ENCODE measurements at places on chromosomes 6 and 20.
A peak's percentile ranks its signal among the peaks of the same experiment; 100 is the strongest.

DNA sequence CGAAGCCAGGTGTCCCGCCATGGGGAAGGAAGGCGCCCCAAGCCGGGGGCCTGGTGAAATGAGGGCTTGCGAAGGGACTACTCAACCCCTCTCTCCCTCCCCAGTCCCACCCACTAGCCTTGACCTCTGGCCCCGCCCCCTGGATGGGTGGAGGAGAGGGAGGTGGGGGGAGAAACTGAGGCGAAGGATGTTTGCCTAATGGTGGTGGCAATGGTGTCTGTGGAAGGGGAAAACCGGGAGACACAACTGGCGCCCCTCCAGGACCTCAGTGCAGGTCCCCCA, at the start of gene POU5F1:
Gene POU5F1 (minus strand): TSS at position 83 of the 282 bp plus-strand sequence. CDS start 62 bp downstream, at position 21.
- DNase-seq, result no peak

- DNase-seq, result no peak
These were observed 602 bp downstream of the PPP1R11 start for GRCh38 chr6:30067460-30068139.

- DNase-seq, result no peak
These were observed 18.8 kb upstream of the SIRPA start for GRCh38 chr20:1876217-1876921.

DNA sequence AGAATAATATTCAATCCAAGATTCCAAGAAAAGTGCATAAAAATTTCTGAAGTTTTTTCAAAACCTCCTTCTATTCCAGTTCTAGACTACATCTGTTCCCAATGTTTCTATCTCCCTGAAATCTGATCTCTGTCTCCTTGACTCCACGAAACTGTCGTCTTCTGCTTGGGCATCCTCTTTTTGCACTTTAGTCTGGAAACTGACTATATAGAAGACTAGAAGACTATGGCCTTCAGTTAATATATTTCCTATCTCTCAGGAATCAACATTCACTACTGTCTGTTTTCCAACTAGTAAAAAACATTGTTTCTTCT, 745.4 kb upstream of the ADGRB3 start:
- no peak for DNase-seq

- no peak for DNase-seq
These were observed 80.6 kb downstream of the LAMA2 start for GRCh38 chr6:128963561-128963960.

DNA sequence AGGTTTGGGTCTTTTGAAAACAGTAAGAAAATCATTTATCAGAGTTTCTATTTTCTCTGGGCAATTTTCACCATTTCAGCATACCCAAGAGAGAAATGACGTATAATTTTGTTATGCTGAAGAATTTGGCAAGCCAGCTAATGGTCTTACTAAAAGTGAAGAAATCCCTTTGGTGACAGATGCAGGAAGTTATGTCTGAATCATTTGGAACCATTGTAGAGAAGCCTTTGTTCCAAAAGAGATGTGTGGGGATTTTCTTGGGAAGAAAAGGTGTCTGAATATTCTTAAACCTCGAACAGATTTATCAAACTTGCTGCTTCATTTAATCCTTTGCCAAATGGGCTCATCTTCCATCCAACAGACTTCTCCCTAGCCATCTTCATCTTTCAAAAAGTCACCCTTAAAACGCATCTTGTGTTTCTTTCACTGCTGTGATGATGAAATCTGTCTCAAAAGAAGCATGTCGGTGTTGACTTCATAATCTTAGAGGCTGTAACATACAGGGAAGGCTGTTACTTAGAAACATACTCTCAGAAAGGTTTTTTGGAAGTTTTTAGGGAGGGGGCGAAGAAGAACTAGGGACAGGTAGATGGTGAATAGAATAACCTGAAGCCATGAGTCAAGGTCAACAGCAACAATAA, 39.5 kb downstream of the CITED2 start:
- DNase-seq, result no peak

DNA sequence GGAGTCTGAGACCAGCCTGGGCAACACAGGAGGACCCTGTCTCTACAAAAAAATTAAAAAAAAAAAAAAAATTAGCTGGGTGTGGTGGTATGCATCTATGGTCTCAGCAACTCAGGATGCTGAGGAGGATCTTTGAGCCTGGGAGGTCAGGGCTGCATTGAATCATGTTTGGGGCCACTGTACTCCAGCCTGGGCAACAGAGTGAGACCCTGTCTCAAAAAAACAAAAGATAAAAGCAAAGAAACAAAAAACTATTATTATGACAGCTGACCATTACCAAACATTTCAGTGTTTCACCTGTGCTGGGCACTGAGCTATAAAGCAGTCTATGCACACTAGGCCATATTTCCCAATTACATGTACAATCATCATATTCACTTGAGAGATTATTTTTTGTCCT, 35.7 kb downstream of the COX4I2 start:
- DNase-seq, result no peak

DNA sequence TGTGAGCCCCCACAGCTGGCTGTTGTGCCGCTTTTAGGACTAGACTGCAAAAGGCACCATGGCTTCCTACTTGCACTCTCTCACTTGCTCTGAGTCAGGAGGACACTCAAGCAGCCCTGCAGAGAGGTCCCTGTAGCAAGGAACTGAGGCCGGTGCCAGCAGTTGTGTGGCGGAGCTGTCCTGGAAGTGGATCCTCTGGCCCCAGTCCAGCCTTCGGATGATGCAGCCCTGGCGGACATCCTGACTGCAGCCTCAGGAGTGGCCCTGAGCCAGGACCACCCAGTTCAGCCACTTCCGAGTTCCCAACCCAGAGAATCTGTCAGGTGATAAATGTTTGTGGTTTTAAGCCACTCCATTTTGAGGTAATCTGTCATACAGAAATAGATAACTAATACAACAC, 17.5 kb downstream of the CTCFL start:
- DNase-seq, result no peak

- DNase-seq, result no peak
These were observed 14.2 kb downstream of the FARS2 start for GRCh38 chr6:5275497-5275896.

DNA sequence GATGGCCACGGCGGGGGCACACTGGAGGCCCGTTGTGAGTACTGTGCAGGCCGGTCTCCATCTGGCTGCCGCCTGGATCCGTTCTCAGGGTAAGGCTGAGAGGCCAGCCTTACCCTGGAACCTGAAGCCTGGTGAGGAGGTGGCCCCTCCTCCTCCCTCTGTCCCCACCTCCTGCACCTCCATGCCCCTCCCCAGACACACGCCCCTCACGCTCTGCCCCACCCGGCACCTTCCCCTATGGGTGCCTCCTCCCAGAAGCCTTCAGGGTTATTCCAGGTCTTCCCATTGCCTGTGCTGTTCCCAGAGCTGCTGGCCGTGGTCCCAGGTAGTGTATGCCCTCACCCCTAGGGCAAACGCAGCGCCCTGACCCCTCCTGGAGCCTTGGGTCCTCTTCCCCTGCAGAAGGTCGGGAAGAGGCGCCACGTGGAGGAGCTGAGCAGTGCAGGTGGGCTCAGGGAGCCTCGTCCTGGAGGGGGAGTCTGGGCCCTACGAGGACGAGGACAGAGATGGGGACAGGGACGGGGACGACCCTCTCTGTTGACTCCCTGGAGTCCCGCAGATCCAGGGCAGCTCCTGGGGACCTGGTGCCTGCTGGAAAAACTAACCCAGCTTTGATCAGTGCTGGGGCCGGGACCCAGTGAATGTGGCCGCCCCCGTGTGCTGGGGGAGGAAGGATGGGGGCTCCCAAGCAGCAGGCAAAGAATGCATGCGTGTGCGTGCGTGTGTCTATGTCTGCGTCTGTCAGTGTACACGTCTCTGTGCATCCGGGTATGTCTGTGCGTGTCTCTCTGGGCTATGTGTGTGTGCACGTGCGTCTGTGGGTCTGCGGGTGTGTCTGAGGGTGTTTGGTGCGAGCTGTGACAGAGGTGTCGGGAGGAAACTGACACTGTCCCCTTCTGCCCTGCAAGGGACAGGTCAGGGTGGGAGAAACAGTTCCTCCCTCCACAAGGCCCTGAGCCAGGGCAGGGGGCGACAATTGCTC, 8.2 kb upstream of the HRH3 start:
- DNase-seq, result no peak

- peak; percentile 98 for DNase-seq
These were observed 151.8 kb upstream of the HEY2 start for GRCh38 chr6:125597411-125598253.

- DNase-seq, result no peak
These were observed 79.5 kb downstream of the CDH4 start for GRCh38 chr20:61331543-61331942.

DNA sequence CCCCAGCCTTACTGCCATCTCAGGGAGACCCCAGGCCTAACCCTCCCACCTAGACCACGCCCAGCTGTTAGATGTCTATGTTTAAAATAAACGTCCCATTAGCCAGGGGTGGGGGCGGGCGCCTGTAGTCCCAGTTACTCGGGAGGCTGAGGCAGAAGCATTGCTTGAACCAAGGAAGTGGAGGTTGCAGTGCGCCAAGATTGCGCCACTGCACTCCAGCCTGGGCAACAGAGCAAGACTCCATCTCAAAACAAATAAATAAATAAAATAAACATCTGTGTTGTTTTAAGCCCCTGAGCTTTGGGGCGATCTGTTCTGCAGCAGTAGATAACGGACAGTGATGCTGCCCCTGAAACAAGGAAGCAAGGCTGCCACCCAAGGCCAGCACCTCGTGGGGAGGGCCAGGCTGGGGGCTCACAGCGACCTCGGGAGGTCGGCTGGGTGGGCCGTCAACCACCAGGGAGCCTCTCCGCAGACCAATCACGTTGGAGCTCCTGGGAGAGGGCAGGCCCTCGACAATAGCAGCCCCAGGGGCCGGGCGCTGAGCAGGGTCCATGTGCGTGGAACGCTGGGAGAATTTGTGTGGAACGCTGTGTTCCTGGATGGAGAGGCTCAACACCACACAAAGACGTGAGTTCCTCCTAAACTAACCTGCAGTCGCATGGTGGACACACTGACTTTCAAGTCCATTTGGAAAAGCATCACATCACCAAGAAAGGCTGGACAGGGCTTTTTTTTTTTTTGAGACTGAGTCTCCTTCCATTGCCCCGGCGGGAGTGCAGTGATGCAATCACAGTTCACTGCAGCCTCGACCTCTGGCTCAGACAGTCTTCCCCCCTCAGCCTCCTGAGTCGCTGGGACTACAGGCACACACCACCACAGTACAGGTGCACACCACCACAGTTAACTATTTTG, 1.0 kb upstream of the HELZ2 start:
- no peak for DNase-seq

DNA sequence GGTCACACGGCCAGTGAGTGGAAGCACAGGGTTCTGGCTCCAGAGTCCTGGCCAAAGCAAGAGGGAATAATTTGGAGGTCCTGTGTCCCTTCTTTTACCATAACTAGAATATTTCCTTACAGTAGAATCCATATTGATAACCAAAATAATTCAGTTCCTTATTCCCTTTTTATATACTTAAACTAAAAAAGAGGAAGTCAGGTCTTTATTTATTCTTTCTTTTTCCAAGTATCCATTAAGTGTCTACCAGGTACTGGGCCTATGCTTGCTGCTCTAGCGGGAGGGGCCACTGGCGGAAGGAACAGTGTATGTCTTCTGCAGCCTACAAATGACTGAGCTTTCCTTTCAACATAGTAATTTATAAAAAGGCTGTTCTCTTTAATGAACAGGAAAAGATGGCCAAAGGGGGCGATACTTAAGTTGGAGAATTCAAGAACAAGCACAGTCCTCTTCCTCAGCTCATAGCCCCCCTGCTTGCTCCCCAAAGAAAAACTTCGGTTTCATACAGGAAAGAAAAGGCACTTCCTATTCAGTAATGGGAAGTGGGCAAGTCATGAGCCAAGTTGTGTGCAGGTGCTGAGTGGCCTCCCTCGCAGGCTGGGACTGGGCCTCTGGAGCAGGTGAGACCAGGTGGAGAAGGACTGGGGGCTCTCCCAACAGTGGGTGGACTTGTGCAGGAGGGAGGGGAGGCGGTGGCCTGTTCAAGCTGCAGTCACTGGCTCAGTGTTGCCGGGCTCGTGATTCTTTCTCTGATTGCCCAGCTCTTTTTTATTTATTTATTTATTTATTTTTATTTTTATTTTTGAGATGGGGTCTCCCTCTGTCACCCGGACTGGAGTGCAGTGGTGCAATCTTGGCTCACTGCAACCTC, 110.9 kb downstream of the ARMC2 start:
- DNase-seq, result no peak

DNA sequence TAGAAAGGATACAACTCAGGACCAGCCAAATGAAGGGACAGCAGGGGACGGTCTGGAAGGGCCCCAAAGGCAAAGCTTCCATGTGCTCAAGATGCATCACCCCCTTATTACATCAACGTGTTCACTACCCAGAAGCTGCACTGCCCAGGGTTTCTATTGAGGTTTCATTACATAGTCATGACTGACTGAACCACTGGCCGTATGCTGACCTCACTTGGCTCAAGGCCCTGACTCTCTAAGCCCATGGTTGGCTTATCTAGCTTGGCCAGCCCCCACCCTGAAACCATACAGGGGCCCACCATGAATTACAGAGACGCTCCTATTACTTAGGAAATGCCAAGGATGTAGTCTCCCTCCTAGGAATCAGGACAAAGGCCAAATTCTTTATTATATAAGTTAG, 179.4 kb downstream of the FOXC1 start:
- no peak for DNase-seq

DNA sequence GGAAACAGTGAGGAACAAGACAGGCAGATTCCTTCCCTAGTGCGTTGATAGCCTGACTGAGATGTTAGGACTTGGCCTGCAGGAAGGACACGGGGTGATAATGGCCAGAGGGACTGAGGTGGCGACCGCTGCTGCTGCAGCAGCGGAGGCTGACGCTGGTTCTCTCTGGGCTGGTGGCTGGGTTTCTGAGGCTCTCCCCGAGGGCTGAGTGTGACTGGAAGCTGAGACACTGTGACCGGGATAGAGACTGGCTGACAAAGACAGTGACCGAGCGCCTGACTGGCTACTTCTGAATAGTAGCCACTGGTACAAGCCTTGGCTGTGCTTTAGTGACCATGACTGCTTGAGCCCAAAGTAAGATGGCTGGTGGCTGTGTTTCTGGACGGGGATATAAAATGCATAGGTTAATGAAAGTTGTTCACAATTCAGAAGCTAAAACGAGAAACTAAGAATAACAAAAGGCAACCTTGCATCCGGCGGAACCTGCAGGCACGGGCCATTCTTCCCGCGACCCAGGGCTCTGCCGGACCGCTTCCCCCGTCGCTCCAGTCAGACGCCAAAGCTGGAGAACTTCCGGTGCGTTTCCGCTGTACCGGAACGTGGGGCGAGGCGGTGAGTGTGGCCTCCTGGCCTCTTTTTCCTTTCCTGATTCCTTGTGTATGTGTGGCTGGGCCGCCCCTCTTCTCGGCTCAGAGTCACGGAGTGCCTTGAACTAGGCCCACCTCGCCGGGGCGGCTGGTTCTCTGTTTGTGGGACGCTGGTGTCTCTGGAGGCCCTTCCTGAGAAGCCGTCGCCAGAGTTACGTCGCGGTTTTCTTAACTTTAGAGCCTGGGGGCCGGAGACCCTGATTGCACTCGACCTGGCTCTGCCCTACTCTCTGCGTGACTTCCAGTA, at the start of gene AAR2:
Gene AAR2 (plus strand): TSS at position 587 of the 894 bp plus-strand sequence. CDS start 3,391 bp downstream, outside the sequence.
- peak; percentile 67 for DNase-seq

- no peak for DNase-seq
These were observed 1299.1 kb upstream of the ADGRB3 start for GRCh38 chr6:67336014-67336413.

DNA sequence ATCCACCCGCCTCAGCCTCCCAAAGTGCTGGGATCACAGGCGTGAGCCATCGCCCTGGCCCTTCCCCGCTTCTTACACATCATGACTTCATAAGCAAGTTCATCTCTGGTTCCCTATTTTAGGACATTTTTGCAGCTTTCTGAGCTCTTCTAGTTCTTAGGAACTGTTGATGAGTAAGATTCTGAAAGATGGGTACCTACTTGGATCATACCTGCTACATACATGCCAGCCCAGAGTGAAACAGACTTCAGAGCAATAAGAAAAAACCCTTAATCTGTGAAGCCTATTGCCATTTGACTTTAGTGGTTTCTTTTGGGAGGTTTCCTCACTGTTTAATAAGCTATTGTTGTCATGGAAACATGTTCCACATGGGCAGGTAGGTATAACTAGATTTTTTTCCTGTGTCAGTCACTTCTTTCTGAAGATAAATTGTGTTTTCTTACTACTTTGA, 27.9 kb upstream of the TMEM217 start:
- no peak for DNase-seq

All from NCI-H774 (cell line).